ENCODE measurements at places on chromosomes 6 and 20.

DNA sequence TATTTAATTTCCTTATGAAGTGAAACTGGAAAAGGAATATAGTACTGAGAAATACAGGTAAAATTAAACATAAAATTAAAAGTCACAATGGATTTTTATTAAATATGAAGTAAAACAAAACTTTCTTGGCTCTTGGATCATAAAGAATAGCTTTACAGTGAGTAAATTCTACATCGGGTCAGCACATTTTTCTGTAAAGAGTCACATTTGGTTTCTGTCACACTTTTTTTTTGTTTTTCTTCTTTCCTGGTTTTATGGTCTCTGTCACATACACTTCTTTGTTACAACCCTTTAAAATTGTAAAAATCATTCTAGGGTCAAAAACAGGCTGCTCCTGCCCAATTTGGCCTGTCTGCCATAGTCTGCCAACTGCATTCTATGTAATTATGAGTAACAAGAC lies 254.4 kb upstream of the POU3F2 start:
- DNase-seq = peak; percentile 10

- no peak for DNase-seq
Observed at GRCh38 chr6:93282521-93283031, 136.8 kb downstream of the EPHA7 start.

DNA sequence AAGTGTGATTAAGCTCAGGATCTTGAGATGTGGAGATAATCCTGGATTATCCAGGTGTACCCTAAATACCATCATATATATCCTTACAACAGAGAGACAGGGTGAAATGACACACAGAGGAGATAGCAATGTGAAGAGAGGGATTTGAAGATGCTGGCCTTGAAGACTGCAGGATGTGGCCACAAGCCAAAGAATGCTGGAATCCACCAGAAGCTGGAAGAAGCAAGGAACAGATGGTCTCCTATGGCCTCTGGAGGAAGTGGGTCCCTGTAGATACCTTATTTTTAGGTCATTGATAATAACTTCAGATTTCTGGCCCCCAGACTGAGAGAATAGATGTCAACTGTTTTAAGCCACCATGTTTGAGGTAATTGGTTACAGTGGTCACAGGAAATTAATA lies 95.0 kb downstream of the PAK5 start:
- DNase-seq = no peak

- DNase-seq = peak; percentile 7
Observed at GRCh38 chr6:75128878-75129570, 76.8 kb downstream of the COL12A1 start.

- DNase-seq = no peak
Observed at GRCh38 chr6:31861919-31862343, 690 bp downstream of the NEU1 start.

GRCh38 chr6:129342796-129343195 lies 367.2 kb downstream of the ARHGAP18 start:
- DNase-seq = no peak

DNA sequence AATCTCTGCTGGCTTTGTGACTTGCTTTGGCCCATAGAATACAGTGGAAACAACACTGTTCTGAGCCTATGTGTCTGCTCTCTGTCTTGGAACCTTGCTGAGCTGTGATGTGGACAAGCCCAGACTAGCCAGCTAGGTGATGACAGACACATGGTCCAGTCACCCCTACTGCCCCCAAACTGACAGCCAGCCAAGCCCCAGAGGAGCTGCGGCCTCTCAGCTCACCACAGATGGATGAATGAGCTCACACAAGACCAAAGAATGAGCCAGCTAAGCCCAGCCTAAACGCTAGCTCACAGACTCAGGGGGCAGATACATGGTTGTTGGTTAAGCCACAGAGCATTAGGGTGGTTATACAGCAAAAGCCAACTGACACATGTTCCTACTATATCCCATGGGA lies 4.1 kb downstream of the AARS2 start:
- peak; percentile 86 for DNase-seq

- DNase-seq = no peak
Observed at GRCh38 chr6:107843400-107843799, 19.3 kb upstream of the SCML4 start.

GRCh38 chr6:81889377-81890053 lies 137.0 kb upstream of the TENT5A start:
- no peak for DNase-seq

DNA sequence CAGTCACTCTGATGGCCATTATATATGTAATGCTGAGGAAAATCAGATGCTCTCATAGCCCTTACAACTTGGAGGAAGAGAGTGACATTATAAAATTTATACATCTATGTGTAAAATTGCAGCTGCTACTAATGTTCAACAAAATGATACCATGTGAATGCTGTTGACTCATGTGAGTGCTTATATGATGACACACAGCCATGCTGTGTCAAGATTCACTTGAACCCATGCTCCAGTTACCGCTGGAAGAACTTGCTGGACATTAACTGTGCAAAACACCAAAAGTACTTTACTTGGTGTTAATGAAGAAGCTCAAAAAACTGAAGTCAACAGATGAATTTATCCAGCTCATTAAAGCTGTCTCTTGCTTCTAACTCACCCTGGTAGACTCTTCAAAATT lies 318.9 kb upstream of the PLCB4 start:
- DNase-seq = peak; percentile 44

GRCh38 chr20:38203337-38203980 lies 38.4 kb upstream of the TGM2 start:
- DNase-seq = no peak

DNA sequence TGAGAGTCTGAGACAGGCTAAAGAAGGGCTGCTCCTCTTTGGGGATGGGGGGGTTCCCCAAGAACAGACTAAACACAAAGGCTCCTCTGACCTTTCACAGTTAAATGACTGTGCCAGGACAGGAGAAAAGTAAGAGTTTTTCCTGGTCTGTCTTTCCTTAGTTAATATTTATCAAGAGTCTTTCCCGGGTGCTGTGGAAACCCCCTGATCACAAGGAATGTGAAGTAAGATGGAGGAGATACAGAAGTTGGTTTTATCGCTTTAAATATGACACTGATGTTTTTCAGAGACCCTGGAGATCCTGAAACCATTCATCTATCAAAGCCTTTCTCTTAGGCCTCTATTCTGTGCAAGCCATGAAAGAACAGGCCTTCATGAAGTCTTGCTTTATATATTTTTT lies 105.8 kb downstream of the RNF144B start:
- no peak for DNase-seq

GRCh38 chr6:33199687-33200218 lies 712 bp downstream of the RXRB start:
- DNase-seq = peak; percentile 67

All from AG08395 (cell line).